ENCODE measurements at places on chromosomes 1 and 21. TPM values are rescaled to one million over a fixed set of nuclear protein-coding genes. Genes with fewer than 3 reads are reported as not detected.

PALMD gene
- total RNA-seq: not detected

GRCh38 chr1:3312898-3313575 lies 141.4 kb upstream of the ARHGEF16 start:
- DNase-seq: peak; percentile 70

- no peak for DNase-seq
Observed at GRCh38 chr1:154520333-154520732, 18.1 kb upstream of the SHE start.

DNA sequence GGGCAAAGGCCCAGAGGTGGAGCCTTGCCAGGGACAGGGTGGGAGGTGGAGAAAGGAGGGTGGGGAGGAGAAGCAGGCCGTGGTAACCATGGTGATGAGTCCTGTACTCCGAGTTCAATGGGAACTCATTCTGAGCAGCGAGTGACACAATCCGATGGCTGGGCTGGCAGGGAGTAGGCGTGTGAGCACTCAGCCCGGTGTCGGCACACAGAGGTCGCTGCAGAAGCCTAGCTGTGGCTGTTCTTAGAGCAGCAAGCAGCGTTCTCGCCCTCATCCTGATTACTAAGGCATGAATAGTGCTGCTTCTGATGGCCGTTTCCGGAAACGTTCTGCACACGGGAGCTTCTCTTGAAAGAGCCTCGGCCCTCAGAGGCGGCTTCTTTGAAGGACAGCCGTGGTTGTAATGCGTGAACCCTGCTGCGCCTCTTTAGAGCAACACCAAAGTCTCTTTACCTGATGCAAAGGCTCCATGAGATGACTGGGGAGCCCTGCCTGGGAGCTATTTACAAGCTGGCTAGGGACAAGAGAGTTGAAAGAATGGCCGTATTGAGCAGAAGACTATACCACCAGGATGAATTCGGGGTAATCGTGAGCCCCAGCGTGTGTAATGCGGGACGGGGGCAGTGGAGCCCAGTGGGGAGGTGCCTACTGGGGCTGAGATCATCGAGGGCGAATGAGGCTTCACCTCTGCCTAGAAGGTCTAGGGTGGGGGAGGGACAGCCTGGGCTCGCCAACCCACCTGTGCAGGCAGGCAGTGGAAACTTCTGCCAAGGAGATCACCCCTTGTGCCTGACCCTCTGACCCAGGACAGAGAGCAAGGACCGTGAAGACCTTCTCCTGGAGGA lies 72.8 kb upstream of the PAX7 start:
- DNase-seq: peak; percentile 31

- DNase-seq: no peak
Observed at GRCh38 chr21:15761507-15762100, 31.8 kb downstream of the USP25 start.

- no peak for DNase-seq
Observed at GRCh38 chr1:40930174-40930964, 49.1 kb upstream of the CTPS1 start.

TMEM81 gene
- 1.5 TPM for total RNA-seq

DNA sequence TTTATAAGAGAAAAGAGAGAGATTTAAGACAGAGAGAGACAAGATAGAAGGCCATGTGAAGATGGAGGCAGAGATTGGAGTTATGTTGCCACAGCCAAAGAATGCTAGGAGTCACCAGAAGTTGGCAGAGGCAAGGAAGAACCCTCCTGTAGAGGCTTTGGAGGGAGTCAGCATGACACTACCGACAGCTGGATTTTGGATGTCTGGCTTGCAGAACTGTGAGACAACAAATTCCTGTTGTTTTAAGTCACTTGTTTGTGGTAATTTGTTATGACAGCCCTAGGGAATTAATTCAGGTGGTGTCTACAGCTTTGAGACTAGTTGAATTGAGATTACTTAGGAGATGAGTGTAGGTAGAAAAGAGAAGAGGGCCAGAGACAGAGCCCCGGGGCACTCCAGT lies 158.5 kb downstream of the DNM3 start:
- DNase-seq: no peak

DNA sequence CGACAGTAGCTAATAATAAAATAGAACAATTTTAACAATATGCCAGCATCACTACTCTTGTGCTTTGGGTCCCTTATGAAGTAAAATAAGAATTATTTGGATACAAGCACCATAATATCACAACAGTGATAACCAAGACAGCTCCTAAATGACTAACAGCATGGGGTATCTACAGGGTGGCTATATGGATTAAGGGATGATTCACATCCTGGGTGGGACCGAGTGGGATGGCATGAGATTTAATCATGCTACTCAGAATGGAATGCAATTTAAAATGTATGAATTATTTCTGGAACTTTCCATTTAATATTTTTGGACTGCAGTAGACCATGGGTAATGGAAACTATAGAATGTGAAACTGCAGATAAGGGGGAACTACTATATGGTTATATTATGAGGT lies 28.1 kb upstream of the B3GALNT2 start:
- DNase-seq: no peak

DNA sequence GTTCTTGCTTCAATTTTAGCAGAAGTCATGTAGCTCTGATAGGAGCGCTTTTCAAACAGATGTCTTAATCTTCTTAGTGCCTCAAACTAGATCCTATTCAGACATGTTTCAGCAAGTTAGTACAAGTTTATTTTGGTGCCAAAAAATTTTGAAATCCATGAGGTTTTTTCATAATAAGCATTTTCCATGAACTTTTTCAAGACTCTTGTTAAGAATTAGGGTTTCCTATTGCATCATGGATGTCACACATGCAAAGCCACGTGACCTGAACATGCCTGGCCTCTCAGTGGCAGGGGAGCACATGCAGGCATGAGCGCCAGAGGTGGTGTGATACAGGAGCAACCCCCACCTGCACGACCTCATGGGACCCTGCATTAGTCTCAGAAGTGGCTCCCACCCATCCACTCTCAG lies 67.6 kb downstream of the POFUT2 start:
- no peak for DNase-seq

DNA sequence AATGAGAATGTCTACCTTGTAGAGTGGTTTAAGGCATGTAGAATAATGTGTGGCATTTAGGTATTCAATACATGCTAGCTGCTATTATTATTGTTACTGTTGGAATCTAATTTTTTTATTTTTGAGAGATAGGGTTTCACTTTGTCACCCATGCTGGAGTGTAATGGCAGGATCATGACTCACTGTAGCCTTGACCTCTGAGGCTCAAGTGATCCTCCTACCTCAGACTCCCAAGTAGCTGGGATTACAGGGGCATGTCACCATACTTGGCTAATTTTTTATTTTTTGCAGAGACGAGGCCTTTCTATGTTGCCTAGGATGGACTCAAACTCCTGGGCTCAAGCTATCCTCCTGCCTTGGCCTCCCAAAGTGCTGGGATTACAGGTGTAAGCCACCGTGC lies 61.9 kb downstream of the EPB41 start:
- no peak for DNase-seq

CD1E gene
- total RNA-seq: not detected

- no peak for DNase-seq
Observed at GRCh38 chr1:168057921-168058320, 78.8 kb downstream of the GPR161 start.

- DNase-seq: no peak
Observed at GRCh38 chr1:209609041-209609790, 25.7 kb downstream of the CAMK1G start.

- DNase-seq: no peak
Observed at GRCh38 chr1:51517361-51518032, 1.6 kb downstream of the EPS15 start.

DNA sequence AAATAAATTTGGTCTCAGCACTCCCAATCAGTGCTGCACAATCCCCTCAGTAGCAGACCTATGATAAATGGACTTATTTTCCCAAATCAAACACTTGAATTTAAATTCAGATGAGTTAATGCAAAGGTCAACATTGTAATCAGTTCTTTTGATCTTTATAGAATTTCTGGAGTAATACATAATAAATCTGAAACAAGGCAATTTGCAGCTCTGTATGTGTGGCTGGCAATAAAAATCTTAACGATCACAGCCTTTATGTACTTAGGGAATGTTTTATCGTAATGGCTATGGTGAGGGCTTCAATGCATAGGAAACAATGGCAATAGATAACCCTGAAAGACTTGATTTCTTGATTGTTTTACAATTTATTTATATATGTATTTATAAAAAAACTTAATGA lies 91.4 kb downstream of the GPATCH2 start:
- no peak for DNase-seq

- no peak for DNase-seq
Observed at GRCh38 chr1:92340154-92340553, 41.3 kb downstream of the RPAP2 start.

WDR64 gene
- total RNA-seq: not detected

- DNase-seq: no peak
Observed at GRCh38 chr1:14539953-14540563, 58.4 kb upstream of the KAZN start.

DNA sequence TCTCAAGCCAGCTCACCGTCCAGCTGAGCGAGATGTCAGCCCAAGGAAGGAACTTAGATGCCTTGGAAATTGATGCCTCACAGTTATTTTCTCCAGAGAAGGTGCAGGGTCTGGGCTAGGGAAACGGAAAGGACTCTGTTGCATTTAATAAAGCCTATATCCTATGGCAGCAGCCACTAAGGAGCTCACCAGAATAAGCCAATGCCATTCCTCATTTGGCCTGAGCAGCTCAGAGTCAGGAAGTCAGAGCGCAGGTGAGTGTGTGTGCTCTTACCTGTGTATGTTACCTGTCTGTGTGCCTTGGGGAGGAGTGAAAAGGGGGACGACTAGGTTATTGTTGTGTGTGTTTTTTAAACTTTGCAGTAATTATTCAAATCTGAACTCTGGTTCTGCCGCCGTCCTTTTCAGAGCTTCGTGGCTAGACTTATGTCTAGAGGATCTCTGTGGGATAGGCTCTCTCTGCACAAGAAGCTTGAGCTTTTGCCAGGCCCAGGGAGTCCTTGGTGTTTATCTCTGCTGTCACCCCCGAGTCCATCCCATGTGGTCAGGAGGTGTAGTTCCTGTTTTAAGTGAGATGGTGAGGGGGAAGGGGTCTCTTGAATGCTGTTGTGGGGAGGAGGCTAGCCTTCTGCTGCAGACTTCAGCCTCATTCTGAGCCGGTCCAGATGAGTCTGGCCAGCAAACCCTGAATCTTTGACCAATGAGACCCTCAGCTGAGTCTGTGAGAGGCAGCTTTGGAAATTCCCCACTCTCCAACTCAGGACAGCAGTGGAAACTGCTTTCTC lies 2.4 kb downstream of the TMCC2 start:
- DNase-seq: no peak

- no peak for DNase-seq
Observed at GRCh38 chr1:197391303-197392226, 123.5 kb downstream of the CRB1 start.

GRCh38 chr1:170594066-170594626 lies 62.2 kb downstream of the GORAB start:
- DNase-seq: no peak

VASH2 gene
- 0.22 TPM for total RNA-seq

AKR7A3 gene
- total RNA-seq: 0.52 TPM

DNA sequence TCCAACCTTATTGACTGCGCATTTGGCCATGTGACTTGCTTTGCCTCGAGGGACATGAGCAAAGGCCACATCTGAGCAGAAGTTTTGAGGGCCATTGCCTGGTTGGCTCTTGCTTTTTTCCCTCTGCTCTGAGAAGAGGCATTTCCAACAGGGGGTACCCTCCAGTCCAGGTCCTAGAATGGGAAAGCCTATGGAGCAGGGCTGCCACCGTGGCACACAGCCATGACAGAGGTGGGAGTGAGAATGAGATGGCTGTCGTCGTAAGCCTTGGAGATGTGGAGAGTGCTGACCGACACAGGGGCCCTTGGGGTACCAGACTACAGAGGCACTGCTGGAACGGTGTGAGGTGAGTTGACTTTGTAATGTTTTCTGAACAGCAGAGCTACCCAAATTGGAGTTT lies 103.0 kb downstream of the KCNJ15 start:
- no peak for DNase-seq

DNA sequence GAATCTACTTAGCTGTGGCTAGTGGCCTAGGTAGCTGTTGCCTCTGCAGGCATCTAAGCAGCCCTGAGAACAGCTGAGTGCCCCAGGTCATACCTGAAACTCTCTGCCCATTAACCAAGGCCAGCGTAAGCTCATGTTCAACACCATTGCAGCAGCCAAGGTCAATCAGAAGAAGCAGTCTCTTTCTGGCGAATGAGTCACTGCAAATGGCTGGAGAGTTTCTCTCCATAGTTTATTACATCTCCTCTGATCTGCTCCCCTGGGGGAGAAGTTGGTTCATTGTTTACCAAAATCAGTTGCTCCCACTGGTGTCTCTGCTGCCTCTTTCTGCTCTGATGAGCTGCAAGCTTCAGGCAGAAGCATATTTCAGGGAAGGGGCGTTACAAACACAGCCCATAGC lies 6.9 kb upstream of the BCL9 start:
- no peak for DNase-seq

GRCh38 chr1:46522969-46523320 lies 28.5 kb downstream of the KNCN start:
- no peak for DNase-seq

HORMAD1 gene
- not detected for total RNA-seq

DNA sequence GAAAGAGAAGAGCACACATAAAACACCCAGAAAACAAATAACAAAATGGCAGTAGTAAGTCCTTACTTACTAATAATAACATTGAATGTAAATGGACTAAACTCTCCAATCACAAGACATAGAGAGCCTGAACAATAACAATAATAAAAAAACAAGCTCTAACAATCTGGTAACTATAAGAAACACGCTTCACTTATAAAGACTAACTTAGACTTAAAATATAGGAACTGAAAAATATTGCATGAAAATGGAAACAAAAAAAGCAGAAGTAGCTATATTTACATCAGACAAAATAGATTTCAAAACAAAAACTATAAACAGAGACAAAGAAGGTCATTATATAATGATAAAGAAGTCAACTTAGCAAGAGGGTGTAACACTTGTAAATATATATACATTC lies 83.1 kb upstream of the LYPLAL1 start:
- DNase-seq: no peak

- no peak for DNase-seq
Observed at GRCh38 chr1:42533101-42533863, 70.2 kb downstream of the CCDC30 start.

ATP1A2 gene
- total RNA-seq: not detected

DNA sequence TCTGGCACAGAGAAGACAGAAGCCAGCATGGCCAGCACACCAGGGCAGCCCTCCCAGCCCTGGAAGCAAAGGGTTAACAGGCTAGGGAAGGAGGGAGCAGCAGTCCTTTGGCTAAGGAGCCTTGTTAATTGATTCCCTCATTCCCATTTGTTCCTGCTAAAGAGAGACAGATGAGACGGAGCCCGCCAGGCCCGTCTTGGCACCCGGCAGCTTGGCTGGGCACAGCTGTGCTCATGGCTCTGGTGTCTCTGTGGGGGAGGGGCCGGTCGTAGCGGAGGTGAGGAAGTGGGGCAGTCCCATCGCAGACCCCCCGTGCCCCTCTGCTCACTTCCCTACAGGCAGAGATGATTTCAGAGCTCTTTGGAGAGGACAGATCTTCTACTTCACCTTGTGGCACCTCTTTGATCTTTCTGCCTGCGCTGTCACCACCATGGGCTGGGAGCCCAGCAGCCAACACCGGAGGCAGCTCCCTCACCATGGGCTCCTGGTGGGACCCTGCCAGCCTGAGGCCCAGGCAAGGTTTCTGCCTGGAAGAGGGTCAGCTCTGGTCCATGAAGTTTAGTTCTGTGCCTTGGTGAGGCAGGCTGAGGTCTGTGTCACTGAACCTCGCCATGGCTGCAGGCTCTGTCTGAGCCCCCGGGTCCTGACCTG lies 38.0 kb downstream of the FOXO6 start:
- DNase-seq: no peak

FCRL6 gene
- total RNA-seq: not detected
